ENCODE measurements at places on chromosomes 13 and 19.

DNA sequence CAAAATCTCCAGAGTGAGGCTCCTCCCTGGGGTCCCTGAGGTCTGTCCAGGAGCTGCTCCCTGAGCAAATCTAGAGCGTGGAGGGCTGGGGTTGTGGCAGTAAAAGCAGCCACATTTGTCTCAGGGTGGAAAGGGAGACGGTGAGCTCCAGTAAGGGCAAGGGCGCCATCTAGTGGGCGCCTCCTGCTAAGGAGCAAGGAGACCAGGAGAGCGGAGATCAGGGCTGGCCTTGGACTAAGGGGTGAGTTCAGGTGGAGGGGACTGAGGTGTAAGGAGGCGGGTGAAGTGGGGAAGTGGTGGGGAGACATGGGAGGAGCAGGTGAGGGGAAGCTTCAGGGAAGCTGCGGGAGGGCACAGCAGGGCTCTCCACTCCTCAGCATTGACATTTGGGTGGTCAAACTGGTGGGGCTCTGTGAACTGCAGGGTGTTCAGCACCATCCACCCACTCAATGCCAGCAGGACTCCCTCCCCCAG lies 5.3 kb upstream of the CEACAM21 start:
- DNase-seq, result peak; percentile 78

GRCh38 chr13:73060251-73061160 lies 1.7 kb downstream of the KLF5 start:
- DNase-seq, result no peak

GRCh38 chr13:50950849-50951248 lies 41.3 kb downstream of the RNASEH2B start:
- DNase-seq, result no peak

- no peak for DNase-seq
Observed at GRCh38 chr19:16452325-16452724, 19.4 kb downstream of the EPS15L1 start.

GRCh38 chr13:43551897-43552456 lies 234.8 kb downstream of the ENOX1 start:
- DNase-seq, result no peak

GRCh38 chr19:7822910-7823515 lies 7.0 kb upstream of the EVI5L start:
- DNase-seq, result no peak

GRCh38 chr19:16928351-16928750 lies 39.6 kb downstream of the F2RL3 start:
- no peak for DNase-seq

GRCh38 chr13:104953588-104953987 lies 1581.9 kb downstream of the EFNB2 start:
- no peak for DNase-seq

GRCh38 chr13:53165261-53165660 lies 136.6 kb downstream of the OLFM4 start:
- DNase-seq, result no peak

All from adrenal gland (tissue), 19 donors.